ENCODE measurements at places on chromosomes 7 and 10. TPM values are rescaled to one million over a fixed set of nuclear protein-coding genes. Genes with fewer than 3 reads are reported as not detected.

The IFIT1 gene
- total RNA-seq = 2.7 TPM

The DEPP1 gene
- total RNA-seq = not detected

The ELN gene
- total RNA-seq = not detected

The OR6V1 gene
- total RNA-seq = not detected

The PTPN12 gene
- total RNA-seq = 396 TPM

The METTL27 gene
- total RNA-seq = 1.2 TPM

The CDC14C gene
- not detected for total RNA-seq

The OPALIN gene
- total RNA-seq = not detected

The FAM221A gene
- total RNA-seq = 5.7 TPM

The LOXL4 gene
- total RNA-seq = not detected

The KCP gene
- total RNA-seq = 0.95 TPM

The WDR11 gene
- 70.8 TPM for total RNA-seq

The IGF2BP3 gene
- total RNA-seq = not detected

The C10orf88 gene
- total RNA-seq = 8.5 TPM

The GALNT17 gene
- not detected for total RNA-seq

The WASHC2C gene
- total RNA-seq = 63.1 TPM

The GPR146 gene
- 2.5 TPM for total RNA-seq

The GPR26 gene
- total RNA-seq = not detected

The LRMDA gene
- total RNA-seq = 2.1 TPM

The DOCK1 gene
- total RNA-seq = 0.08 TPM

The VOPP1 gene
- total RNA-seq = 110 TPM

The EVX1 gene
- not detected for total RNA-seq

The ZNF22 gene
- total RNA-seq = 31.8 TPM

The ACHE gene
- total RNA-seq = 0.47 TPM

The MMD2 gene
- total RNA-seq = not detected

The CCDC3 gene
- 0.21 TPM for total RNA-seq

The PITRM1 gene
- 89.0 TPM for total RNA-seq

The ANTXRL gene
- total RNA-seq = not detected

The TAF6 gene
- total RNA-seq = 56.8 TPM

The OR13A1 gene
- total RNA-seq = not detected

The MMP21 gene
- 0.32 TPM for total RNA-seq

The GHRHR gene
- not detected for total RNA-seq

The HMX2 gene
- not detected for total RNA-seq

The ABCA13 gene
- total RNA-seq = not detected

The PRSS1 gene
- total RNA-seq = not detected

The LIPJ gene
- not detected for total RNA-seq

The GRID1 gene
- not detected for total RNA-seq
